SK-MEL-5 (cell line): ENCODE measurements at places on chromosomes 16 and 17.
A peak's percentile ranks its signal among the peaks of the same experiment; 100 is the strongest.

- no peak for DNase-seq
These were observed 167.2 kb downstream of the PARN start for GRCh38 chr16:14462811-14463210.

DNA sequence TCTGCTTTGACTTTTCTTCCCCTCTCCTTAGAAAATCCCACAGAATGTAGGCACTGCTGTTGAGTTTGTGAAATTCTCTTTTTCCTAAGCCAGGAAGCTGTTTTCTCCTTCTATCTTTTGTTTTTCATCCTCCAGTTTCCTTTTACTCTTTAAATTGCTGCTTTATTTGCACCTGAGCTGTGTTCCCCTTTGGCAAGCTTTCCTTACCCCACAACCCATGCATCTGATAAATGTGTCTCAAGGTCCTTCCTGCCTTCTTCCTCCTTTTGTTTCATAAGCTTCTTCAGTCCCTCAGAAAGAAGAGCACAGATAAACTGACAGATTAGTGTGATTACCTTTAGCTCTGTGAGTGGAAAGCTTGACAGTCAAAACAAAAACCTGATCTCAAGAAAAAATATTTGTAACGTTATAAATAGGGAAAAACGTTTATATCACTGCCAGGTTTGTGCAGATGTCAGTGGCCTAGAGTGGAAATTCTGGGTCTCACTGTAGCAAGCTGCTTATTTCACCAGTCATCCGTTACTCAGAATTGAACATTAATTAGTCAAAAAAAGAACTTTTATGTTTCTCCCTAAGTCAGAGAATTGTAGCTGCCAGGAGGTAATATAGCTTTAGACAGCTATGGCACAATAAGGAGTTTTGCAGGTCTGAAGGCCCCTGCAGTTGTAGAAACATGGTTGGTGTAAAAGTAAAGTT is 23.6 kb downstream of the GSDMB start:
- no peak for DNase-seq

GRCh38 chr17:75980188-75981018 is 1.4 kb downstream of the TEN1 start:
- no peak for DNase-seq

DNA sequence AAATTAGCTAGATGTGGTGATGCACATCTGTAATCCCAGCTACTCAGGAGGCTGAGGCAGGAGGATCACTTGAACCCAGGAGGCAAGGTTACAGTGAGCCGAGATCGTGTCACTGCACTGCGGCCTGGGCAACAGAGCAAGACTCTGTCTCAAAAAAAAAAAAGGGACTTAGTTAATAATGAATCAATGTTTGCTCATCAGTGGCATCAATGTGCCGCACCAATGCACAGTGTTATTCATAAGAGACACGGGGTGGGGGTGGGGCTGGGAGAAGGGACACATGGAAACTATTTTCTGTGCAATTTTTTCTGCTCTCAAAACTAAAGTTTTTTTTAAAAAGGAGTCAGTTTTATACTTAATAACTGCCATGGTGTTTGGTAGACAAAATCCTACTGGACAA is 6.8 kb upstream of the ATP2C2 start:
- DNase-seq: no peak

- no peak for DNase-seq
These were observed 5.5 kb upstream of the PHF12 start for GRCh38 chr17:28956861-28957260.

- no peak for DNase-seq
These were observed 52.3 kb downstream of the FOXK2 start for GRCh38 chr17:82571855-82572254.

DNA sequence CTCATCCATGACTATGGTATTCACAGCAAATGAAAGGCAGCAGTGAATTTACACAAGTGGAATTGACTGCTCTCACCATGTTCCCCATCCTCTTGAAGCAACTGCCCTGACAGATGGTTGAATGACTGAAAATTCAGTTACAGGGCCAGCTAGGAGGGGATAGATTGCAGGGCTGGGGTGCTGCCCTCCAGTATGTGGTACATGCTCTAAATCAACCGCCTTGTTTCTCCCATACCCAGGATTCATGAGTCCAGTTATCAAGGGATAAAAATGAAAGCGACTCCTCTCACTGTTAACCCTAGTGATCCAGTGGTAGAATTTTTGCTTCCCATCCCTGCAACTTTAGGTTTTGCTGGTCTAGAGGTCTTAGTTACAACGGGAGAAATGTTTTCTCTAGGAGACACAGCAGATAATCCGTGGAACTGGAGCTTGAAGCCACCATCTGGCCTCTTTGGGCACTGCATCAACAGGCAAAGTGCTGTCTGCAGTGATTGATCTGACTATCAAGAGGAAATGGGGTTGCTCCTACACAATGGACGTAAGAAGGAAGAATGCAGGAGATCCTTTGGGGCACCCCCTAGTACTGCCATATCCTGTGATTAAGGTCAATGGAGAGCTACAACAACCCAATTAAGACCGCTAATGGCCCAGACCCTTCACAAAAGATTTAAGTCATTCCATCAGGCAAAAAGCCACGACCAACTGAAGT is 32.0 kb downstream of the SCPEP1 start:
- DNase-seq: peak; percentile 77

- DNase-seq: no peak
These were observed 154.4 kb downstream of the ABCC12 start for GRCh38 chr16:48001324-48001895.

GRCh38 chr17:77319211-77320043 is 178.7 kb downstream of the SEC14L1 start:
- DNase-seq: peak; percentile 95

DNA sequence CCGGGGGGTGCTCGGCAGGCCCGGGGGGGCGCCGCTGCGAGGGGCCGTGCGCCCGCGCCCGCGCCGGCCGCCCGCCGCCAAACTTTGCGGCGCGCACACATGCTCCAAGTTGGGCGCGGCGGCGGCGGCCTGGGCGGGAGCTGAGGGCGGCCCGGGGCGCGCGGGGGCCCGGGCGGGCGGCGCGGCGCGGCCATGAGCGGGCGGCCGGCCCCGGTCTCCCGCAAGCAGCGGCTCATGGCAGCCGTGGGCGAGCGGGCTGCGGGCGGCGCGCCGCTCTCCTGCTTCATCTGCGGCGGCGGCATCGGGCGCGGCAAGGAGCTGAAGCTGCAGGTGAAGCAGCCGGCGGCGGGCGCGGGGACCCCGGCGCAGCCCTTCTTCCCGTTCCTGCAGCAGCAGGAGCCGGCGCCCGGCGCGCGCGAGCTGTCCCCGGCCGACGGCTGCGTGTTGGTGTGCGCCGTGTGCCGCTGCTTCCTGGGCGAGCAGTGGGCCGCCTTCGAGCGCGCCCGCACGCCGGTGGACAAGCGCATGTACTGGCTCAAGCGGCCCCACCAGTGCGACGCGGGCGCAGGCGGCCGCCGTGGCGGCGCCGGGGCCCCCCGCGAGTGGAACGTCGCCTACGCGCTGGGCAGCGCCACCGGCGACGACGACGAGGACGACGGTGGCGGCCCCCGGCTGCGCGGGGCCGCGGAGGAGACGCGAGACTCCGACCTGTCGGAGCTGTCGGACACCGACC is 57.2 kb upstream of the CIBAR2 start:
- DNase-seq: no peak

DNA sequence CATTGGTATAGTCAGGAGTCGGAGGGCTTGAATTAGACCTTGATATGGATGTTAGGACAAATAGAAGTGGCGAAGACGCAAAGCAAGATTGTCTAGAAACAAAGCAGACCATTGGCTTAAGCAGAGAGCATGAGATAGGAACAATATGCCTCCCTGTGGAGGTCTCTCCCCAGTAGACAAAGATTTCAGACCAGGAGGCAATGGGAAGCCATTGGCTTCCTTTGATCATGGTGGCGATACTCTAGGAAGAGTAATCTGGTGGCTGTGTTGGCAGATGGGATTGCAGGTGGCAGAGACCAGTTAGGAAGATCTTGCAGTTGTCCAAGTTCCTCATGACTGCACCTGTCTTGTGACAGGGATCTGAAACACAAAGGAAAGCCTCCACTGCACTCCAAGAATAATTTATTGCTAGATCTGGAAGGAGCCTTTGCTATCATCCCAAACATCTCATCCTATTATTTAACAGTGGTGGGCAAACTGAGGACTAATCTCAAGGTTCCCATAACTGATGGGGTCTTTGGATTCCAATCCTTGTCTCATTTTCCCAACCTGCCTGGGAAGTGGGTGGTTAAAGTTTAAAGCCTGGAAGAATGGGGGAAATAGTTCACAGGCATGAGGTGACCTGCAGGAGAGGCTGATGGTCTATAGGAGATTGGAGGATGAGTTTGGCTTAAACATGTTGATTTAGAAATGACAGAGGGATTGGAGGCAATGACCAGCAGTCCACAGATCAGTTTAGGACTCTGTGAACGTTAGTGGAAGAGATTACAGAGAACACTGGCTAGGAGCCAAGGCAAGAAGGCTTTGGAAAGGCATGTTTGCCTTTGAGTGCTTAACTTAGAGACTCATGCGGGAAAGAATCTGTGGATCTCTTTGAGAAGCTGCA is 37.0 kb downstream of the HLF start:
- DNase-seq: no peak

DNA sequence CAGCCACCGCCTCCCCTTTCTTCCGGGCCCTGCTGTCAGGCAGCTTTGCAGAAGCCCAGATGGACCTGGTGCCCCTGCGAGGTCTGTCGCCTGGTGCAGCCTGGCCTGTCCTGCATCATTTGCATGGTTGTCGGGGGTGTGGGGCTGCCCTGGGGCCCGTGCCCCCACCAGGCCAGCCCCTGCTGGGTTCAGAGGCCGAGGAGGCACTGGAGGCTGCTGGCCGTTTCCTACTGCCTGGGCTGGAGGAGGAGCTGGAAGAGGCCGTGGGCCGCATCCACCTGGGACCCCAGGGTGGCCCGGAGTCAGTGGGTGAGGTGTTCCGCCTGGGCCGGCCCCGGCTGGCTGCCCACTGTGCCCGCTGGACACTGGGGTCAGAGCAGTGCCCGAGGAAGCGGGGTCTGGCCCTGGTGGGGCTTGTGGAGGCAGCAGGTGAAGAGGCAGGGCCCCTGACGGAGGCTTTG is 5.5 kb upstream of the TGFB1I1 start:
- DNase-seq: no peak

- DNase-seq: no peak
These were observed 32.0 kb upstream of the IL34 start for GRCh38 chr16:70614208-70614951.

GRCh38 chr17:35068249-35068648 is 4.7 kb upstream of the RFFL start:
- no peak for DNase-seq

GRCh38 chr16:46757339-46758050 is 9.4 kb upstream of the MYLK3 start:
- DNase-seq: no peak

DNA sequence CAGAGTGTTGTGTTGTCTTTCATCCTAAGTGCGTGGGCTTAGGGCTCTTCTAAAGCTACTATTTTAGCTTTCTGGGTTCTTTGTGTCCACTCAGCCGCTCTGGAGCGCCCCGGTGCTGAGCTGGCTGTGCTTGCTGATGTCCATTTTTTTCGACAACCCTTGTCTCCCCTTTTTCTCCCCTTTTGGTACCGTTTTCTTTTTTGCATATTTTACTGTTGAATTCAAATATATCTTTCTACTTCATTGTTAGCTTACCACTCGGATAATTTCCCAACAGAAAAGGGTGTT is 1.2 kb downstream of the SRRM2 start:
- no peak for DNase-seq

GRCh38 chr17:48483471-48484131 is 47.2 kb downstream of the HOXB1 start:
- DNase-seq: peak; percentile 43

DNA sequence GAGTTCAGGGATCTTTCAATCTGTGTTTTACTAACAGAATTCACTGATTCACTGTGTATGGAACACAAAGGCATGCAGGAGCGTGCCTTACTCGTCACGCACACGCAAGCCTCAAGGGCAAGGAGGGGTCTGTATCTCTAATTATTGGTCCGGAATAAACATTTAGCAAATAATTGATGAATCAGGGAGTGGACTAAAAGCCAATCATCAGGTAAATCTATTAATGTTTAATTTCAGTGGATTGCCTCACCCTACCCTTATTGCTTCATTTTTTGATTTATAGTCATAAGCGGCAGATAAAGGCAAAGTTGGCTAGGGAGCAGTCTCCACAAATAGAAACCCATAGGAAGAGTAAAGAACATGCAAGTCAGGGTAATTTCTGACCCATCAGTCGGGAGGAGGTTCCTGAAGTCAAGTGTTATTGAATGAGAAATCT is 7.4 kb upstream of the HSD17B2 start:
- no peak for DNase-seq

- no peak for DNase-seq
These were observed at the start of gene C16orf54 for GRCh38 chr16:29745853-29746345. TSS of gene C16orf54 (minus strand) at chr16:29745990. CDS start at chr16:29744951, 1,039 bp downstream.

DNA sequence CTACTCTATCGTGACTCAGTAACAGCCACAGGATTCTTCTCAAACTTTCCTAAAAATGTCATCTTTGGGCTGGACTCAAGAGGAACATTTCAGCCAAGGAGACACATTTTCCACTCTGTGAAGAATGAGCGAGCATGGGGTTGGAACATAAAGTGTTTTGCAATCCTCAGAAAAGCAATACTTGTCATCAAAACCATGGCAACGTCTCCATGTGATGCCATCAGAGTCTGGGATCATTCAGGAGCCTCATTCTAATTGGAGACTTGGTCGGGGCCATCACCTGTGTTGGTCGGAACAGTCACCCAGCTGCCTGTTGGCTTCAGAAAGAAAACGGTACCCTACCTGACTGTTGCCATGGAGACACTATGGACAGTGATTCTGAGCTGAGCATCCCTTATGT is 25.5 kb downstream of the MYOCD start:
- DNase-seq: no peak

DNA sequence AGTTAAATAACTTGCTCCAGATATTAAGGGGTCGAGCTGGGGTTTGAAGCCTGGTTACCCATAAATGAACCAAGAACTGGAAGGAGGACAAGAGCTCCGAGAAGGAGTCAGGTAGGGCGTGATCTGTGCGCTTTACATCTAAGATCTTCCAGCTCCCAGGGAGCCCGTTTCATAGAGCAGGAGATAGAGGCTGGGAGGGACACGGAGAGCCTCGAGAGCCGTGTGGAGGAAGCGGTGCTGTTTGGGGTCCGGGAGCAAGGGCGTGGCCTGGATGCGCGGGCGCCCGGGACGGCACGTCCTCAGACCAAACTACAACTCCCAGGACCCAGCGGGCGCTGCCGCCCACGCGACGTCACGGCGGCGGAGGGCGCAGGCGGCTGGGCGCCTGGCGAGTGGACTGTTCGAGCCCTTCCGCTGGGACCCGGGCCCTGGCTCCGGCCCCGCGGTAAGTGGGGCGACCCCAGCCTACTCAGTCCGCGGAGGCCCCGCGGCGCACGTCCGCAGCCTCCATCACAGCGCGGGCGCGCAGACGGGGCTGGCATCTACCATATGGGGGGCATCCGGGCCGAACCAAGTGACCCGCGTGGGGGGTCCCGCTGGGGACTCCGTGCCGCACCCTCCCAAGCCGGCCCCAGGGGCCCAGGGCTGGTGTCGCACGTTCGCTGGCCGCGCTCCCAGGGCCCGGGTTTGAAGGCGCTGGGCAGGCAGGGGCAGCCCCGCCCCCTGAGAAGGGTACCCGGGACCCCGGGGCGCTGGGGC is at the start of gene BCKDK:
Gene BCKDK (plus strand): TSS at position 352 of the 759 bp plus-strand sequence. CDS start 838 bp downstream, outside the sequence.
- DNase-seq: peak; percentile 71

DNA sequence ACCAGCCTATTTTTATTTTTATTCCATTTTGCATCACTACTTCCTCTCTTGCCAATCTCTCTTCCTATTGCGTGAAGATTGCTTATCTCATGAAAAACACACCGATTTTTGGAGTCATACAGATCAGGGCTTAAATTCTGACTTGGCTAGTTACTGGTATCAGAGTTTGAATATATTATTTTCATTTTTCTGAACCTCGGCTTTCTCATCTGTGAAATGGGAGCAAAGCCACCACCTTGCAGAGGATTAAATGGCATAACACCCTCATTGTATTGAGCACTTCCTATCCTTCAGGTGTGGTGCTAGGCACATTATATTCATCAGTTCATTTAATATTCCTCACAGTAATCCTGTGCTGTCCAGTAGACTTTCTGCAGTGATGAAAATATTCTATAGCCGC is 208.8 kb downstream of the HAPSTR1 start:
- DNase-seq: no peak
